8988T (cell line): ENCODE measurements at places on chromosomes 2 and 18.

DNA sequence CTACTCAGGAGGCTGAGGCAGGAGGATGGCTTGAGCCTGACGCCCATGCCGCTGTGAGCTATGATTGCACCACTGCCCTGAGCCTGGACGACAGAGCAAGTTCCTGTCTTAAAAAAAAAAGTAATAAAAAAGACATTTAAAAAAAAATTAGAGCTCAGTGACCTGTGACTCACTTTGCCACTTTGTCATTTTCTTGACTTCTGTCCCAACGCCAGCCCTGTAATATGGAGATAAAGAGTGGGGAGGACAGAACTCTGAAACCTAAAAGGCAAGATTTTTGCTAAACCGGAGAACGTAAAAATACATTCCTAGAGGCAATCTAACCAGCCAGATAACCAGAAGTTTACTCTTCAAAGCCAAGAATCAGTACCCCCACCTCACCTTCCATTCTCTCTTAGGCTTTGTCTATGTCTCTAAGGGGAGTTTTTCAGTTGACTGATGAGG, 49.0 kb downstream of the PRKRA start:
- DNase-seq, result no peak

GRCh38 chr2:5401115-5401657, 291.0 kb upstream of the SOX11 start:
- DNase-seq, result no peak

DNA sequence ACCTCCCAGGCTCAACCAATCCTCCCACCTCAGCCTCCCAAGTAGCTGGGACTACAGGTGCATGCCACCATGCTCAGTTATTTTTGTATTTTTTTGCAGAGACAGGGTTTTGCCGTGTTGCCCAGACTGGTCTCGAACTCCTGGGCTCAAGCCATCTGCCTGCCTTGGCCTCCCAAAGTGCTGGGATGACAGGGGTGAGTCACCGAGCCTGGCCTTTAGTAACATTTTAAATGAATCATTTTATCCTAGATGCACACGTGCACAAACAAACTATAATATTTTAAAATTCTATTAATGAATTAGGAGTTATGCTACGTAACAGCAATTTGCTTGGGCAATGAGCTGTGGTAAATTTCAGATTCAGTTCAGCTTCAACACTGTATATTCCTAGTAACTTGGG, 862.5 kb upstream of the ID2 start:
- no peak for DNase-seq

DNA sequence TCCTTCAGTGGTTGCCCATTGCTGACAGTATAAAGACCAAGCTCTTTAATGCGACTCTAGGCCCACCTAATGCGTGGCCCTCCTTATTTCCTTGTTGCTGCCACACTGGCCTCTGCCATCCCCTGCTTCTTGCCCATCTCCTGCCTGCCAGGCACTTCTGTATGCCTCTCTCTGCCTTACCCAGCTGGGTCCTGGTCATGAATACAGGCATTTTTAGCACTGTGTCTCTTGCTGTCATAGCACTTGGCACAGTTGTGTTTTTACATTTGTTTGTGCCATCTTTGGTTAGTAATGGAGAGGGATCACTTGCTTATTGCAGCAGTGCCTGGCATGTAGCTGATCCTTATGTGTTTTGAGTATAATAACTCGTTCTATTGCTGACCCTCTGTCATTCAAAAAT, 38.7 kb downstream of the MAP4K4 start:
- DNase-seq, result no peak

- no peak for DNase-seq
These were observed 278.0 kb downstream of the METTL4 start for GRCh38 chr18:2293109-2293839.

- no peak for DNase-seq
These were observed 175.7 kb upstream of the ZEB2 start for GRCh38 chr2:144695657-144696056.

DNA sequence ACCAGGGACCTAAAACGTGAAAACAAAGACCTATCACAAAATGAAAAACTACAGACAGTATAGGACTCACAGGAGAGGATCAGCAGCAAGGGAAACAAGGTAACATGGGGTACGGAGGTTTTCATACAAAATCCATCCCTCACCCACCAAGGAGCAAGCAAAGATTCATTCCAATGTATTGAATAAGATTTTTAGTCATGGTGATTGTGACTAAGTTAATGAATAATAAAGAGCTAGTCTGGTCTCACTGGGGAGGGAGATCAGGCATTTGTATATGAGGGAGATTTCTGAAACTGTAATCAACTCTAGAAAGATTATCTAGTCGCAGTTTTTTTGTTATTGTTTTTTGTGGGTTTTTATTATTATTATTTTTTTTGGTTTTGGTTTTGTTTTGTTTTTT, 336.5 kb upstream of the MMADHC start:
- DNase-seq, result no peak

DNA sequence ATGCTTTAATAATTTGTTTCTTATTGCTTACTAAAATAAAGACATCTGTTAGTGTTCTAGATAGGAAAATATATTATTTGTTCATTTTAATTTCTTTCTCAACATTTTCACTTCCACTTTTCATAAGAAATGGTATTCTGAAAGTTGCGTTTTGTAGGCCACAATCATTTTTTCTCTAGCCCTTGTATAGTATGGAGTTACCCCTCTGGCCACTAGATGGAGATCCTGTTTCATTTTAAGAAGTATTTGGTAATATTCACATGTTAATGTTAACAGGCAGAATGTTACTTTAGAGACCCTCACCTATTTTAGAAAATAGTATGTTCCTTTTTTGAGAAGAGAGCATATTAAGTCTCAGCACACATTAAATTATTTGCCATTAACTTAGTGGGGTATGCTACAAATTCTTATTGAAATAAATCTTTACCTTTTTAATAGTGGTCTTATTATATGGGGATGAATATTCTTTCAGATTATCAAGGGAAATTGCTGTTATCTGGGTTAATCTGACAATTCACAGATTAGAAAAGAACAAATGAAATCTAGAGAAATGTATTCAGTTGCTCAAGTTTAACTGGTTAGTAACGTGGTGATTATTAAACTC, 73.9 kb upstream of the TTC27 start:
- DNase-seq, result no peak

DNA sequence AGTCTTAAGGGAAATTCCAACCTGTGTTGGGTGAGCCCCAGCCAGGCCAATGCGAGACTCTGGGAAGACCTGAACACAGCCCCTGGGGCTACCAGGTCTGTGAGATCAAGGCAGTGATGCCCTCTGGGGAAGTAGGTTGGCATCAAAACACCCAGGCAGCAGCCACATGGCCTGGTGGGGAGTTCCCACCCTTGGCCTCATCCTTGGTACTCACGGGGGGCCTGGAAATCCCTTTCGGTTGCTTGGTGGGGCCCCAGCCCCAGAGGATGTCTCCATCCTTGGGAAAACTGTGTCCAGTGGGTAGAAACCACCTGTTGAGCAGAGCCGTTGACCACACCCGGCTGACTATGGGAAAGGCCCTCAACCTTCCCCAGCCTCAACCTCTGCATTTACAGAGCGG, 56.0 kb upstream of the PXDN start:
- DNase-seq, result no peak

DNA sequence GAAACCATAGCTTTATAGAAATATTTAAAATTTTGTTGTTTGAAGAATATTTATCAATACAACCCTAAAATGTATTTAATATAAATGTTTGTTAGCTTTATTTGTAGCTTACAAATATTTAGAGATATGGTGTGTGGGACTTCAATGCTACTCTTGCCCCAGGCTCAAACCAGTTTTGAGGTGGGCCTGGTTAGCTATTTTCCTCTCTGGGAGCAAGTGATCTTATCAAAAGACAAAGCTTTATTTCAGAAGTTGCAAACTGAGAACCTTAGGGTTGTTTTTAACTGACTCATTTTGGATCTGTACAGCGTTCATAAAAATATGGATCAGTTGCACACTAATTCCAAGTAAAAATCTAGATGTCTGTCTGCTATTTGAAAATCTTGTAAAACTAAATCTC, 563.6 kb upstream of the CDH2 start:
- DNase-seq, result no peak

DNA sequence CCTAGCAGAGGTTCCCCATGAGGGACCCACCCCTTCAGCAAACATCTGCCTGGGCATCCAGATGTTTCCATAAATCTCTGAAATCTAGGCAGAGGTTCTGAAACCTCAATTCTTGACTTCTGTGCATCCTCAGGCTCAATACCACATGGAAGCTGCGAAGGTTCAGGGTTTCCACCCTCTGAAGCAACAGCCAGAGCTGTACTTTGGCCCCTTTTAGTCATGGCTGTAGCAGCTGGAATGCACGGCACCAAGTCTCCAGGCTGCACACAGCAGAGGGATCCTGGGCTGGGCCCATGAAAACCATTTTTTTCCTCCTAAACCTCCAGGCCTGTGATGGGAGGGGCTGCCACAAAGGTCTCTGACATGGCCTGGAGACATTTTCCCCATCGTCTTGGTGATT, 93.0 kb upstream of the FIGN start:
- DNase-seq, result no peak

DNA sequence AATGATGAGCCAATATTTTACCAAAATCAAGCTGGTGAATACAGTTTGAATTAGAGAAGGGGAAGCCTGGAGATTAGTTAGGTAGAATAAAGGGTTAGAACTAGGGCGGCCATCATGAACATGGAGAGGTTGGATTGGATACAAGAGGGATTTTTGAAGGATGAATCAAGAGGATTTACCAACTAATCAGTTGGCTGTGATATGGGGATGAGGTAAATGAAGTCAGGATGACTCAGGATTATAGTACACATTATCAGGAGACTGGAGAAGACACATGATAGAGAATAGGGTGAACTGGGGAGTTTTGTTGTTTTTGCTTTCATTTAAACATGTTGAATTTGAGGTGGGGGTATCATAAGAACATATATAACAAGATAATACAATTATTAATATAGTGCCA, 73.8 kb upstream of the PROKR1 start:
- no peak for DNase-seq

DNA sequence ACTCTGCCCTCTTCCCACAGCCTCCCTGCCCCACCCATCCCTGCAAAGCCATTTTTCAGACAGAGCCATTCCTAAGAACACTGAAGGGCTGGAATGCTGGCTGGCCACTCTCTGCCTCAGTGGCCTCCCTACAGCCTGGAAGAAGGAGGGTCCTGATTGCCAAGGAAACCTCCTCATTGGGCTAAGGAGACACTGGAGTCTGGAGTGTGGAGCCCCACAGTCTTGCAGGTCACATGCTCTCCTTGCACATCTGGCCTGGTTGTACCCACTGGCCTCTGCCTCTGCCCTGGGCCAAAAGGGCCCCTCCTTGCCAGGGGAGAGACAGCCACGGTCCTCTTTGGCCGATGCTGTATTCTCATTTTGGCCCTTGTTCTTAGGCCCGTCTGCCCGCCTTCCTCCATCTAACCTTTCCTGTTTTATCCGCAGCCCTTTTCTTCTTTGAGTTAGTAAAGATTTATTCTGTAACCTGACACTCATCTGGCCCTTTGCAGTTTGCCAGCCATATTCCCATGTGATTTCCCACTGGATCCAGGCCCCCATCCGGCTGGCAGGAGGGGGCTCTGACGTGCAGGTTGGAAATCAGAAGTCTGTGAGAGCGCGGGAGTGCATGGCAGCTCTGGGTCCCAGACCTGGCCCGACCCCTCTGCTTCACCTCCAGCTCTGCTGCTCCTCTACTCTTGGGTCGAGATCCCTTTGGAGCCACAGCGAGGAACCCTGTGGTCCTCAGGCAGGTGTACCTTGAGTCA, 11.0 kb upstream of the CATIP start:
- DNase-seq, result no peak
